RWPE2 (cell line): ENCODE measurements at places on chromosomes 5 and 9.
A peak's percentile ranks its signal among the peaks of the same experiment; 100 is the strongest.

DNA sequence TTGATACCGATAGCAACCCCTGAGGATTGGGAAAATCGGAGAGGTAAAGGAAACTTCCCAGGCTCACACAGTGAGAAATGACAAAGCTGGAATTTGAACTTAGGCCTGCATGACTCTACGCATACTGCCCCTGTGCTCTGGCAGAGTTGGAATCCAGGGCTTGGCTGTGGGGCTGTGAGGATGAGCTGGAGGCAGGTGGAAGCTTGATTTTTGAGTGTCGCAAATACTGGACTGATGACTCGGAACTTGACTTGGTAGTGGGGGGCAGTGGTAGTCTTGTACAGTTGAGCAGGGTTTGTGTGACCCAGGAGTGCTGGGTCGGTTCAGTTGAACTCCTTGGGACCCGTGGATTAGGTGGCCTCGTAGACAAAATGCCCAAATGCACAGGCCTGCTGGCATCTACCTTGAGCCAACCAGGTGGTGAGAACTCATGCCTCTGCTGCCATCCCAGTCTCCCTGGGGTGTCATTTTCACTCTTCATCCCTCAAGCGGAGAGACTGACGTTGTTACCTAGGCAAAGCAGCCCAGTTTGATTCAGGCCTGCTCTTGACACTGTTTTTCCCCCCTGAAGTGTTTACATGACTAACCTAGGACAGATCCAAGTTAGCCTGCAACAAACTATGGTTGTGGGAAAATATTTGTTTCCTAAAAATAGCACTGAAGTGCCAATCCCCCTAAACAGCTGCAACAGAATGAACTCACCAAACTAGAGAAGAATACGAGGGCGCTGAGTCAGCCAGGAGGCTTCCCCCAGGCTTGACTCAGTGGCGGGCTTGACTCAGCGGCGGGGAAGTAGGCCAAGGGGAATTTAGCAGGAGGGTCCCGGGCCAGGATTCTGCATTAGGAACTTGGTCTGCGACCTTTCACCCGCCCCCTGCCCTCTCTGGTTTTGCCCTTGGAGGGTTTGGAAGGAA lies 45.7 kb upstream of the ORM1 start:
- peak; percentile 86 for DNase-seq

DNA sequence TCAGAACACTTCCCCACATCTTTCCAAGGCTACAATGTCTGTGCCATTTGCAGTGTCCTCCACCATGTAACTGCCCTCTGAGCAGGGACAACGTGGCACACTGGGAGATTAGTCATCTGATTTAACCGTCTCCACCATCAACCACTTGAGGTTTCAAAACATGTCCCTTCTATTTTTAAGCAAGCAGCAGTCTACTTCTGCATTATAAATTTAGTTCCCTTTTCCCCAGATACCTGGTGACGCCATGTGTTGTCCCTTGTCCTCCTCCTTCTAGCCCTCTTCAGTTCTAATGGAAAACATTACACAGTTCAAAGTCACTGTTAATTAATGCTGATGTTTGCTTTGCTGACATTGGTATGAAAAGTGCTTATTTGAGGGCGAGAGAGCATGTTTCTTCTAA lies 52.8 kb downstream of the ATP10B start:
- no peak for DNase-seq

DNA sequence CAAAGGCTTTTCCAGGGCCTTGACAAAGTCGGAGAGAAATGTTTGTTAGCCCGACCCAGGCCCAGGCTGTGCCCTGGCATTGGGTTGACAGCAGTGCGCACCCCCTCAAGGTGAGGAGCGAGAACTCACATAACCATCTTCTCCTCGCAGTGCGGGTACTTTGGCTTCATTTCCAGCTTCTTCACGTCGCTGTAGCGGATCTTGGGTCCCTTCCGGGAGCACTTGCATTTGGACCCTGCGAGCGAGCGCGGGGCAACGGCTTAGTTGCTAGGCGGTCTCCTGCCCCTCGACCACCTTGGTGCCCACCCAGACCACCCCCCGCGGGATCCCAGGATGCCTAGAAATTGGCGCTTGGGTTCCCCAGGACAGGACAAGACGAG lies 496 bp downstream of the CXCL14 start:
- no peak for DNase-seq

GRCh38 chr9:5579881-5580280 lies 49.0 kb upstream of the RIC1 start:
- DNase-seq = no peak
